Gastrocnemius medialis (tissue), 4 donors: ENCODE measurements at places on chromosomes 1 and 21. TPM values are rescaled to one million over a fixed set of nuclear protein-coding genes. Genes with fewer than 3 reads are reported as not detected.
A peak's percentile ranks its signal among the peaks of the same experiment; 100 is the strongest.

GRCh38 chr1:192550922-192551534 is 24.5 kb upstream of the RGS1 start:
- H3K27ac ChIP-seq, result no peak overlapping the region
- H3K27me3 ChIP-seq, result no peaks in the 10 kb centered on the region
- DNase-seq, result no peak
- H3K4me3 ChIP-seq, result no peak overlapping the region

DNA sequence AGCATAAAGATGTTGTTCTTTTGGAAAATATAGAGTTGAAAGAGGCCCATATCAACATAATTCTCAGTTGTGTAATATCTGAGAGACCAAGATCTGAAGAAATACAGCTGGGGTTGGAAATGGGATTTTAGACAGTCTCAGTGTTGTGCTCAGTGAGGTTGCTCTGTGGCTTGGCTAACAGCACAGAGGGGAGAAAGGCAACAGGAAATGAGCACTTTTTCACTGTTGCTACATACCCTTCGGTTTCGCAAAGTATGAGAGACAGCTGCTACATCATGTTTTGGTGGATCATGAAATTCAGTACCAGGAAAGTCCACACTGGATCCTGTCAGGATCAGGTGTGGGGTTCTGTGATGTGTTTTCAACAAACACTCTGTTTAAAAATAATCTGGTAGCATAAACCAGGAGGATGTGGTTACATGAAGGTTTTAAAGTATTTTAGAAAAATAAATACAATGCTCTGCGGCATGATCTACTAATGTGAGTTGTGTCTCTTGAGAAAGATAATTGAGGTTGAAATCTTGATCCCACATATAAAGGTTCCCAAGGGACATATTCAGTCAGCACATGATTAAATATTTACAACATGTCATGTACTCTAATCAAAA is 7.0 kb upstream of the GPR88 start:
- no peaks in the 10 kb centered on the region for H3K36me3 ChIP-seq
- peak; percentile 47 for DNase-seq
- no peak overlapping the region for H3K4me3 ChIP-seq

- no peaks in the 10 kb centered on the region for H3K27me3 ChIP-seq
- DNase-seq, result no peak
- H3K27ac ChIP-seq, result no peak overlapping the region
- no peak overlapping the region for H3K4me3 ChIP-seq
- H3K36me3 ChIP-seq, result no peaks in the 10 kb centered on the region
These were observed 19.2 kb downstream of the NFASC start for GRCh38 chr1:204889681-204890383.

DNA sequence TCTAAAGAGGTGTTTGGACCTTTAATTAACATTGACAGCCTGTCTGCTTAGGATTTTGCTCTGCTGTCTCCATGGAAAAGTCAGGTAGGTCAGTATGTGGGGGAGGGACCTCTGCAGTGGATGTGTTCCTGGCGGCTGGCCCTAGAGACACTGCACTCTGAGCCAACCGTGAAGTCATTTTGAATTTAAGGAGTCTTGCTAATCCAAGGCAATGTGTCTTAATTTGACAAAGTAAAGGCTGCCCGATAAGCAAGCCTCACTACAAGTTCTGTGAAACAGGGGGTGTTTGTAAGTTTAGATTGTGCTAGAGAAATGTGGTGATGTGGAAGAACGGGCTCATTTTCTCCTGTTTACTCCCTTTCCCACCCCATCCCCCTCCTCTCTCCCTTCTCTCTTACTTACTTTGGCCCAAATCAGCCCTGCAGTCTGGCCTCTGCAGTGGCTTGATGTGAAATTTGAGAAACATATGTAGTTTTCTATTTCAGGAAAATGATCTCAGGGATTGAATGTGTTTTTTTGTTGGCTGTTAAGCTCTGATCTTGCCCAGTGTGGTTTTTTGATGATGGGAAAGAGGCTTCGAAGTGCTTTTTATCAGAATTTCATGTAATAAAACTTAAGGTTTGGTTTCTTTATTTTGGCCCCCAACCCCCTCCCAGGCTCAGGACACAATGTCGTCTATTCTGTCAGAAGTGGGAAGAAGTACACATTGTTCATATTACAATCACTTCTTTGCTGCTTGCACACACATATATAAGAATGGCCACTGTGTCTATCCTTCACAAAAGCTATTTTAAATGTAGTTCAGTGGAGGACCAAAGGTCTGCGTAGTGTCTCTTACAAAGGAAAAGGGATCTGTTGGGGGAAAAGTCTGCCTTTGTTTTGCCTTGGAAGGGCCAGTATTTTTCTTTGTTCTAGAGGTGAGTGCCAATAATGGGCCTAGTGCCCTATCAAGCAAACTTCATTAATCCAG is 96.6 kb downstream of the FGGY start:
- no peaks in the 10 kb centered on the region for H3K36me3 ChIP-seq
- peak overlapping the region; percentile 24 for H3K4me3 ChIP-seq
- peak; percentile 87 for DNase-seq
- peaks cover 67% of the 10 kb centered on the region for H3K4me1 ChIP-seq
- H3K27me3 ChIP-seq, result no peaks in the 10 kb centered on the region
- H3K27ac ChIP-seq, result peak overlapping the region; percentile 90

Gene NUP210L
- total RNA-seq, result 0.24 TPM

GRCh38 chr1:109624201-109625010 is 4.8 kb downstream of the AMPD2 start:
- H3K36me3 ChIP-seq, result no peaks in the 10 kb centered on the region
- H3K4me3 ChIP-seq, result no peak overlapping the region
- peaks cover 15% of the 10 kb centered on the region for H3K4me1 ChIP-seq
- no peaks in the 10 kb centered on the region for H3K27me3 ChIP-seq

DNA sequence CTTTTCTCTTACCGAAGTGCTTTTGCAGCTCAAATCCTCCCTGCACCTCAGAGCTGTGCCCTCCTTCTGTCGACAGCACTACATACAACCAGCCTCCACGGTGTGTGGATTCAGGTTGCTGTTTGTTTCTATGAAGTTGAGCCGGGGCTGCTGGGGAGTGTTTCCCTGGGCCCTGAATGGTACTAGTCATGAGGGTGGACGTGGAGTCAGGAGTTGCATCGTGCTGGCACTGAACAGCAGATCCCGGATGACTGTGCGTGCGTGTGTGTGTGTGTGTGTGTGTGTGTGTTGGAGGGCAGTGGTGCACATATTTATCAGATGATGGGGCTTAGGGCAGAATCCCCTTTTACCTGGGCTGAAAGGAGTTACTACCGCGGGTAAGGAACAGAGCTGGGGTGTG is 47.0 kb downstream of the ACTL8 start:
- H3K36me3 ChIP-seq, result no peaks in the 10 kb centered on the region
- peaks cover 28% of the 10 kb centered on the region for H3K27me3 ChIP-seq
- no peak overlapping the region for H3K27ac ChIP-seq
- H3K4me1 ChIP-seq, result no peaks in the 10 kb centered on the region
- H3K4me3 ChIP-seq, result no peak overlapping the region

GRCh38 chr1:230898748-230899147 is 30.4 kb upstream of the C1orf198 start:
- no peaks in the 10 kb centered on the region for H3K36me3 ChIP-seq
- no peaks in the 10 kb centered on the region for H3K4me1 ChIP-seq
- no peaks in the 10 kb centered on the region for H3K27me3 ChIP-seq
- no peak overlapping the region for H3K27ac ChIP-seq

DNA sequence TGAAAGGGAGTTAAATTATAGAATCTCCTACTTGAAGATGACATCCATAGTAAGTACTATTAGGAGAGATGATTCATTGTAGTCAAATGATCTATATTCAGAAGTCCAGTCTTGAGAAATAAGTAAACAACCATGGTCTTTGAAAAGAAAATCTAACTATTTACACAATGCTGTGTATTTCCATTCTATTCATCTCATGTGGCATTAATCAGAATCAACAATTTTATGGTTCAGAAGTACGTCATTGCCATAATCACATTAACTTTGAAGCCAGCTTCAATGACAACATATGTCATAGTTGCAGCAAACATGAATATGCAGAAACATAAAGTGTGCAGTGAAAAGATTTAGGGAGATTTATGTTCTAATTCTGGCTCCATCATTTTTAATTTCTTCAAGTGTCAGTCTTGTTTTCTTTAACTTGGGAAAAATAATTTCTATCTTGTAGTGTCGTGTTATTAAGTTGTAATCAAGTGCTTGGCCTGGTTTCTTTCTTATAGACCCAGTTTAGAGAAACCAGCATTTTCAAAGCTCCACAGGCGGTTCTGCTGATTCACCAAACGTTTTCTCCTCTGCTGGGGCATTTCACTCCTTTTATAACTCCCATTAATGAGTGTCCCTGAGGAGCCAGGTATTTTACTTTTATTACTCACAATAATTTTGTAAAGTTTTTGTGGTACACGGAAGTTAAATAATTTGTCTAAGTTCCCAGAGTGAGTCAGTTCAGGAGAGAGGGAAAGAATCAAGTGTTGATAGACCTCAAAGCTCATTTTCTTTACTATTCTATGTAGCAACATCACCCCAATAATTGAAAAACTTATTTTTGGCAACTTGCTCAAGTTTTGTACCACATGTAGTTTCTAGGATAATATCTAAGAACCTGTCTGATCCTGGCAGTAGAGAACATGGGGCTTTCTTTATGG is 35.9 kb upstream of the PTGS2 start:
- DNase-seq, result no peak
- no peaks in the 10 kb centered on the region for H3K4me1 ChIP-seq
- H3K27me3 ChIP-seq, result no peaks in the 10 kb centered on the region
- H3K36me3 ChIP-seq, result no peaks in the 10 kb centered on the region

Gene CASP9
- 9.6 TPM for total RNA-seq

Gene GOLT1A
- total RNA-seq, result 1.3 TPM

- H3K4me3 ChIP-seq, result no peak overlapping the region
- H3K27ac ChIP-seq, result no peak overlapping the region
- DNase-seq, result no peak
- H3K4me1 ChIP-seq, result peaks cover 10% of the 10 kb centered on the region
- no peaks in the 10 kb centered on the region for H3K27me3 ChIP-seq
- H3K36me3 ChIP-seq, result no peaks in the 10 kb centered on the region
These were observed 429.9 kb downstream of the ADGRL2 start for GRCh38 chr1:82230667-82231066.

Gene HCRTR1
- total RNA-seq, result 0.59 TPM

DNA sequence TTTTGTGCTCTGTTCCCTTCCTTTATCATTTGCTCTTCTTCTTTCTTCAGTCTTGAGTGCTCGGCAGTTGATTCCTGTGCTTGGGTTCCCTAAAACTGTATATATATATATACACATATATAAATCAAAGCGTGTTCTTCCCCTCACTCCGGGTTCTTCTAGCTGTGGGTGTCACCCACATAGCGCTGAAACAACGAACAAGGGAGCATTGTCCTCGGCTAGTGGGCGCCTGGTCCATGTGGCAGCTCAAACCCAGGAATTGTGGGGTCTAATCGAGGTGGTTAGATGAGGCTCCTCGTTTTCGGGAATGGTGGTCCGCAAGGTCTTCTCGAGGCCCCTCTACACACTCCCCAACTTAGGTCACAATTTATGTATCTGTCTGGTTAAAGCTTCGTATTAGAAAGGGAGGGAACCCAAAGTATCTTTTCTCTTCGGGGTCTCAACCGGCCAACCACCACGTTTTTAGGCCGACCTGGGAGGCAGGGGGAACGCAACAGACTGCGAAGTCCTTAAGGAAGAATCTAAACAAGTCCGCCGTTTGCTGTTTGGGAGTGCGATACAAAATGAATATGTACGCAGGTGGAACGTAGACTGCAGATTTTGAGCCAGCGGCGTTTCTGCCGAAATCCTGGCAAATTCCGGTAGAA is 504 bp upstream of the SDHC start:
- H3K27me3 ChIP-seq, result no peaks in the 10 kb centered on the region
- peak overlapping the region; percentile 97 for H3K27ac ChIP-seq
- no peaks in the 10 kb centered on the region for H3K36me3 ChIP-seq
- peak overlapping the region; percentile 99 for H3K4me3 ChIP-seq
- H3K4me1 ChIP-seq, result peaks cover 20% of the 10 kb centered on the region
- no peak for DNase-seq

DNA sequence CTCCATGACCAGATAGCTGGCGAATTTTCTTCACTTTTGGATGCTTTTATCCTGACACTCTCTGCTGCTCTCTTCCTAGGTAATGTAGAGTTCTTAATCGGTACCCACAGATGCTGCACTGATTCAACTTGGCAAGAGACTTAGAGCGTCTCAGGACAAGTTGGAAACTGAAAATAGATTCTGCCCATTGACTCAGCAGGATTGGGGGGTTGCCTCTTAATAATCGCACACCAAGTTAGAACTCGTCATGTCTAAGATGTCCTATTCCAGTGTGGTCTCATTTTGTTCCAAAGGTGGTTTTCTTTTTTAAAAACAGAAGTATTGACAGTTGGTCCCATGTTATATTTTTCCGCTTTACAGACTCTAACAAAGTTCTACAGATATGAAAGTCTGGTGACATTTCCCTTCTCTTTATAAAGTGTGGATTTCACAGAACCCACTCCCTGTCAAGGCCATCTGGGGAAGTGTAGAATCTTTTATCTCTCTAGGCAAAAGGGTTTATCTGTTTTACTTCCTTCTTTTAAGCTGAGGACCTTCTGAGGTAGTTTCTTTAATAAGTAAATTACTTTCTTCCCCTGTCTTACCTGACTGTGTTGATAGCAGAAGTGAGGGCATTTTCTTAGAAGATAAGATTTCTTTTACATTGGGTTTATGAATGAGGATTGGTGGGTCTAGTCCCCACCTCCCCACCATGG is 12.1 kb upstream of the DIPK1A start:
- no peak overlapping the region for H3K4me3 ChIP-seq
- no peaks in the 10 kb centered on the region for H3K27me3 ChIP-seq
- peak overlapping the region; percentile 32 for H3K27ac ChIP-seq
- no peaks in the 10 kb centered on the region for H3K36me3 ChIP-seq
- peaks cover 18% of the 10 kb centered on the region for H3K4me1 ChIP-seq

Gene HENMT1
- 3.5 TPM for total RNA-seq

- no peak overlapping the region for H3K4me3 ChIP-seq
- no peaks in the 10 kb centered on the region for H3K4me1 ChIP-seq
- peaks cover 20% of the 10 kb centered on the region for H3K36me3 ChIP-seq
- no peaks in the 10 kb centered on the region for H3K27me3 ChIP-seq
These were observed 49.2 kb upstream of the TEKT2 start for GRCh38 chr1:36034692-36035091.

Gene MATN1
- total RNA-seq, result not detected

- no peak overlapping the region for H3K27ac ChIP-seq
- H3K4me3 ChIP-seq, result no peak overlapping the region
- H3K27me3 ChIP-seq, result no peaks in the 10 kb centered on the region
- DNase-seq, result no peak
These were observed 142.8 kb downstream of the DSCAM start for GRCh38 chr21:40704141-40704540.

Gene SLC1A7
- not detected for total RNA-seq

- H3K4me3 ChIP-seq, result no peak overlapping the region
- H3K27me3 ChIP-seq, result no peaks in the 10 kb centered on the region
- no peak for DNase-seq
- H3K4me1 ChIP-seq, result no peaks in the 10 kb centered on the region
- no peaks in the 10 kb centered on the region for H3K36me3 ChIP-seq
These were observed 12.0 kb upstream of the SYT14 start for GRCh38 chr1:209926045-209926444.

- no peaks in the 10 kb centered on the region for H3K36me3 ChIP-seq
- no peaks in the 10 kb centered on the region for H3K27me3 ChIP-seq
- no peak for DNase-seq
- H3K27ac ChIP-seq, result no peak overlapping the region
- no peak overlapping the region for H3K4me3 ChIP-seq
These were observed 328.2 kb downstream of the RWDD3 start for GRCh38 chr1:95562230-95562629.

GRCh38 chr1:68994096-68994495 is 497.2 kb upstream of the DEPDC1 start:
- no peak overlapping the region for H3K4me3 ChIP-seq
- no peak overlapping the region for H3K27ac ChIP-seq
- no peak for DNase-seq
- no peaks in the 10 kb centered on the region for H3K36me3 ChIP-seq

Gene TDRD5
- not detected for total RNA-seq

Gene ATP6V1G3
- not detected for total RNA-seq
